Stimulated activated naive B cell treated with anti-CD40 and anti-IgM and Interleukin-4, amounts not matched to agents 10 μg/mL and 1 μg/mL and 100 μg/mL, for 72 hours (primary cell): ENCODE measurements at places on chromosomes 11 and 22.

DNA sequence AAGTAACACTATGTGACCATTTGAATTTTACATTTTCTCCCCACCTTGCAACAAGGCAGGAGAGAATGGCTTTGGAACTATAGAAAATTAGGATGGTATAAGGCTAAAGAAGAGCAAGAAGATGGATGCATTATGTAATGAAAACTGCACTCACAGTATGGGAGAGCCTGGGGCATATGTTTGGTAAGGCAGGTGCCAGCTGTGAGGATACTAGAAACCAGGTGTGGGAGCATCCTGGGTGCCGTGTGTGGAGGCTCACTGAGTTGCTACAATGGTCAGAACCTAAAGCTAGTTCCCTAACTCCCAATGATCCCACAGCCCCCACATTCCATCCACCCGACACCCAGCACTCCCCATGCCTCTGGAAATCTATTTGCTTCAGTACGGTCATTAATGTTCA is 42.9 kb downstream of the UBASH3B start:
- no peak for DNase-seq

DNA sequence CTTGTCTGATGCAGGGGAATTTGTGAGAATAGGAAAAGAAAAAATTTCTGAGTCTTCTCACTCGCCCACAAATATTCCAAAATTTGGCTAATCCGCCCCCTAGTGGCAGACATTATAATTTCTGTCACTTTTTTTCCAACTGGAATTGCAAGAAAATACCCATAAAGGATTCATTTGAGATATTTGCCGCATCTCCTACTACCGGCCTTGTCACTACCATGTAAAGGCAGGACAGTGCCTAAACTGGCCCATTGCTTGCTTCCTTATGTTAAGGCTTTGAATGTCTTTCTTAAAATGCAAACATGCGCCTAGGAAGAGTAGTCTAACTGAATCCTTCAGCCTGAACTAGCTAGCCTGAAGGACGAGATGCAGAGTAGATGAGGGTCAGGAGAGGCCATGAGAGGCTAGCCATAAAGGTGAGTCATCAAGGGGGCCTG is 9.3 kb upstream of the CEP295 start:
- no peak for DNase-seq

DNA sequence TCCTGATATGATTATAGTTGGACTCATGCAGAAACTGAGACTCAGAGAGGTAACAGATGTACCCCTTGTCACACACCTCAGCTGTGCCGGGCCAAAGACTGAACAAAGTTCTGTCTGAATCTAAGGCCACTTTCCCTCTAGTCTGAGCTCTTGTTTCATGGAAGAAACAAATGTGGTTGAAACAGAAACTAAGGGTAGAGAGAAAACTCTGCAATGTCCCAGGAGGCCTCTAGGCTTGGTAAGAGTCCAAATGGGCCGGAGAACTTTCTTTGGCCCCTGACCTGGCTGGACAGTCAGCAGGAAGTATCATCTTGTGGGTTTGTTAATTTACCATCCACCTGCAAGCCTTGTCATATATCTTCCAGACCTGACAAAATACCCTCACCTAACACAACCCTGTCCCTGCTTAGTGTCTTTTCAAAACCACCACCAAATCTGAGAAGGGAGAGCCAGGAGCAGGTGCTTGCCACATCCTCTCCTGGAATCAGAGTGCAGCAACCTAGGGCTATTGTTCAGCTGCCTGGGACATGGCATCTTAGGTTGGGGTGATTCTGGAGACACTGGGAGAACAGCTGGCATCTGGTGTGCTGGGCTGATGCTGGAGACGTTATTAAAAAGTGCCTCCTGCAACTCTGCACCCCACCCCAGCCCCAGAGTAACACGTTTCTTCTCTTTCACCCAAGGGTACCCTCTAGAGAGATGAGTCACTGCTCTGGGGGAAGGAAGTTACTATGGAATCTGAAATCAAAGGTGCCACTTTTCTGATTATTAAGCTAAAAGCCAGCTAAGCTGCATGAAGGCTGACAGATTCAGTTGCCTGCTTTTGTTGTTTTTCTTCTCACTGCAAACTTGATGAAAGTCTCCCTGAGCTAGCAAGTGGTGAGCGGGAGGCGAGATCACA is 126.3 kb upstream of the TIMP3 start:
- no peak for DNase-seq

GRCh38 chr11:46381819-46382645 is 563 bp downstream of the MDK start:
- DNase-seq, result no peak

GRCh38 chr11:106471276-106471675 is 393.8 kb downstream of the AASDHPPT start:
- DNase-seq, result no peak

GRCh38 chr11:1301220-1302000 is 8.0 kb downstream of the TOLLIP start:
- DNase-seq, result no peak

DNA sequence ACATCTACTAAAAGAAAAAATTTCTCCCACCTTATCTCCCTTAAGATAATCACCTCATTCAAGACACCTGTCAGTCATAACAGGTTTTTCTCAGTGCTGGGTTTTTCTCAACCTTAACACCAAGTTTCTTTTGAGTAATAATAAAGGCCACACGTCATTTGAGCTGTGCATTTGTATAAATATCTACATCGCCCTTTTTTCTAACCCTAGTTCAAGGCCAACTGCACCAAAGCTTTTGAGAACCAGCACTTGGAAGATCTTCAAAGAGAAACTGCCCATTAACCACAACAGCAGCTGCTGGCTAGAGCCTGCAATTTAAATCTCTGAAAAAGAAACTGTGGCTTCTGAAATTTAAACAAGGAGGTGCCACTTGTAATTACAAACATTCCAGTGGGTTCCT is 6.9 kb downstream of the CADM1 start:
- no peak for DNase-seq

DNA sequence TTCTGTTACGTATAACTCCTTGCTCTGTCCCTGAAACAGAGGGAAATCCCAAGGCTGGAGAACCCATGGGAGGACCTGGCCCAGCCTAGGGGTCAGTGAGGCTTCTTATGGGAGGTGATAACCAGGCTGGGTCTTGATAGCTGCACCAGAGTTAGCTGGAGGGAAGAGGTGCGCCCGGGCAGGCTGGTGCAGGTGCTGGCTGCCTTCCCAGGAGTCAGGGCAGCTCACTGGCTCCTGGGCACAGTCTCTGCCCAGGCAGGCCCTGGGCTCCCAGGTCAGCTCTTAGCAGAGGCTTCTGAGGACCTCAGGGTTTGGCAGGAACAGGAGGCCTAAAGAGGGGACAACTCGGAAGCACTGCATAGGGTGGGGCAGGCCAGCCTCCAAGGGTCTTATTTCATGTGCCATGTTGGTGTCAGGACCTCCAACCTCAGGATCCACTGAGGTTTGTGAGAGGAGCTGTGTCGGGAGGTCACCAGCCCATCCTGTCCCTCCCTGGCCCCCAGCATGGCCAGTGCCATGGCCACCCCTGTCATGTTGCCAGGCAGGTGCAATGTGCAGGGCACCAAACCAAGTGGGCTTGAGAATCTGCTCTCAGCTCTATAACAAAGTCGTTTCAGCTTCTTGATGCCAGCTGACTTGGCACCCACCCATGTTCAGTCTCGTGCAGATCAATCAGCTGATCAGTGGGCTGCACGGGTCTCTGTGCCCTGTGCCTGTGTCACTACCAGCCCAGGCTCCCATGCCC is 20.5 kb upstream of the CELSR1 start:
- DNase-seq, result no peak

- DNase-seq, result no peak
These were observed 61.4 kb upstream of the KIRREL3 start for GRCh38 chr11:127061947-127062346.

GRCh38 chr11:106998916-106999188 is 19.4 kb downstream of the GUCY1A2 start:
- DNase-seq, result no peak

- DNase-seq, result no peak
These were observed 3.6 kb downstream of the CDHR5 start for GRCh38 chr11:620935-621814.

DNA sequence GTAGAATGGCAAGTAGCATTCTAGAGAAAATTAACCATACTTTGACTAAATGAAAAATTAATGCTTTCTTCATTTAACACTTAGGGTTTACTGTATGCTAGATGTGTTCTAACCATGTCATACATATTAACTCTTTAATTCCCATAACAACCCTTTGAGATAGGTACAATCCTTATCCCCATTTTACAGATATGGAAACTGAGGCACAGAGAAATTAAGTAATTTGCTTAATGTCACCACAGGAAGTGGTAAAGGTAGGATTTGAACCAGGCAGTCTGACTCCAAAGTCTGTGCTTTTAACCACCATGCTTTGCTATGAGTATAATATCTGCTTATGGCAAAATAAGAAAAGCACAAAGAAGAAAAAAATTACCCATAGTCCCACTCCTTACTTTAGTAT is 59.5 kb downstream of the LIF start:
- no peak for DNase-seq

- DNase-seq, result no peak
These were observed 24.1 kb downstream of the XKR3 start for GRCh38 chr22:16801088-16801487.

GRCh38 chr22:40161194-40161593 is 16.5 kb upstream of the TNRC6B start:
- DNase-seq, result no peak

GRCh38 chr11:44403587-44404273 is 93.8 kb upstream of the ALX4 start:
- DNase-seq, result no peak

GRCh38 chr11:17607083-17607429 is 60.0 kb downstream of the OTOG start:
- no peak for DNase-seq

DNA sequence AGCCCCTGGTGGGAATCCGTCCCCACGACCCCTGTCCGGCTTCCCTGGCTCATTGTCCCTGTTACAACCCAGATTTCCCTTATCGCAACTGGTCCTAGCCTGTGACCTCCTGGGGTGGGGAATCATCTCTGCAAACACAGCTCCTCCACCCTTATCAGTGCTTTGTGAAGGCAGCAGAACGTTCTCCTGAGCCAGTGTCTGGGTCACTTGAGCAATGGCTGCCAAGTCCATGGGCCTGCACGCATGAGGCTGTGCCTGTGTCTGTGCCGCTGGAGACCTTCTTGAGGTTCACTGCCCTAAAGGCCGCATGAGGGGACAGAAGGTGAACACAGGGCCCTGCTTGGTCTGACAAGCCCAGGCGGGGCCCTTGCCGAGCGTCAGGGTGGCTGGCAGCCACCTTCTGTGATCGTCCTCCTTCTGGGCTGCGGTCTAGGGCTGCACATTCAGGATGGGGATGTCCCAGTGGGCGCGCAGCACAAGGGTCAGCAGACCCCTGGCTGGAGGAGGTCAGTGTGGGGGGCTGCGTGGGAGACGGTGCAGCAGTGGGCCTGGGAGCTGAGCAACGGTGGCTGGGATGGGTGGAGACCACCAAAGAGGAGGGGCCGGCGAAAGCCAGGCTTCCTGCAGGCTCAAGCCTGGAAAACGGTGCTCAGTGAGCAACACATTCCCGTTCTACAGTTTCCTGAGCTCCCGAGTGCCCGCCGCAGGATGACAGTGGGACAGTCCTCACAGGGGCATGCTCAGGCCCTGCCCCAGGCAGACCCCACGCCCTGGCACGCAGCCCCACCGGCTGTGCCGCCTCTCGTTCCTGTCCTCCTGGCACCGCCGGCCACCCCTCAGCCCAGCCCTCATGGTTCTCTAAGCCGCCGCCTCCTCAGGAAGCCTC is 74.1 kb downstream of the CDKN1C start:
- no peak for DNase-seq

- DNase-seq, result peak; percentile 2
These were observed 680.9 kb upstream of the ANO5 start for GRCh38 chr11:21511835-21512440.

- no peak for DNase-seq
These were observed 28.0 kb downstream of the SYT9 start for GRCh38 chr11:7279676-7280075.

GRCh38 chr11:120055646-120056045 is 82.3 kb downstream of the TRIM29 start:
- DNase-seq, result no peak

- no peak for DNase-seq
These were observed 92.9 kb downstream of the SLC17A6 start for GRCh38 chr11:22431106-22431505.

DNA sequence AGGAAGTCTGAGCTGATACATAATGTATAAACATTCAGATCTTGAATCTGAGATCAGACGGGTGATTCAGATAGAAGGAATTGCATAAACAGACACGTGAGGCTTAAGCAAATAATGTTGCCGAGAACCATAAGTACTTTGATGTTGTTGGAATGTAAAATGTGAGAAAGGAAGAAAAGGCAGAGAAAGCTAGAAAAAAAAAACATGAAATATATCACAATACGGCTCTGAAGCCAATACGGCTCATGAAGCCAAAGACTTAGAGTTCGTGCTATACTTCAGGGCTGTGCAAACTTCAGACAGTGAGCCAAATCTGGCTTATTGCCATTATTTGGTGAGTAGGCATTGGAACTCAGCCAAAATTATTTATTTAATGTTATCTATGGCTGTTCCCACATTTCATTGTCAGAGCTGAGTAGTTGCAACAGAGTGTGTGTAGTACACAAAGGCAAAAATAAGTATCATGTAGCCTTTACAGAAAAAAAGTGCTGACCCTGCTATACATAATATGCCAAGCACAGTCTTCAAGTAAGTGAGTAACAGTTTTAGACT is 673.3 kb downstream of the CNTN5 start:
- no peak for DNase-seq

GRCh38 chr11:13771151-13771550 is 102.7 kb downstream of the FAR1 start:
- no peak for DNase-seq

GRCh38 chr11:91972665-91973266 is 251.9 kb upstream of the FAT3 start:
- DNase-seq, result no peak

GRCh38 chr11:114296605-114297372 is 590 bp downstream of the NNMT start:
- DNase-seq, result no peak

DNA sequence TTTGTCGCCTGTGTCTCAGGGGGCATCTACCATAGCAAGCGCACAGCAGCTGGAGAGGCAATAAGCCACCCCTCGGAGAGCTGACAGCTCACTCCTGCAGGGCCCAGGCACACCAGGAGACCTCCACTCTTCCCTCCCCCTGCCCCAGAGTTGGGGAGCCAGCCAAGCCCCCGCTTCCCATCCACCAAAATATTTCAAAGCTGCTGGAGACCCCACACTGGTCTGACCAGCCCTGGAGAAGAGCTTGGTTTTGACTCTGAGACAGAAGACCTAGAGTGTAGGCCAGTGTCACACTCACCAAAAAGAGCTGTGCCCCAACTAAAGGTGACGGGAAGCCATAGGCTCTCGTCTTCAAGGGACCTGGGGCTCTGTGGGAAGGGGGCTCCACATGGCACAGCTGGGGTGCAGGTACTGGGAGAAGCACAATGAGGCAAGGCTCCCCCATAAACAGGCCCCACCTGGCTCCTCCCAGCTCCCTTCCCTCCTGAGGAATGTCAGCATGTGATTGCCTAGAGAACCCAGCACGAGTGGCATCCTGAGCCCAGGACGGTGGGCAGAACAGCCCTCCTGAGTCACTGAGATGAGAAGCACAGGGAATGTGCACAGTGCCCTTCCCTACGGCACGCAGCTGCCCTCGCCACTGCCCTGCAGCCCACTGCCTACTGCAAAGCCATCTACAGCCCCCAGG is 5.8 kb upstream of the GNAZ start:
- DNase-seq, result no peak
